Type B pancreatic cell (in vitro differentiated cells): ENCODE measurements at places on chromosomes 6 and 20. TPM values are rescaled to one million over a fixed set of nuclear protein-coding genes. Genes with fewer than 3 reads are reported as not detected.

DNA sequence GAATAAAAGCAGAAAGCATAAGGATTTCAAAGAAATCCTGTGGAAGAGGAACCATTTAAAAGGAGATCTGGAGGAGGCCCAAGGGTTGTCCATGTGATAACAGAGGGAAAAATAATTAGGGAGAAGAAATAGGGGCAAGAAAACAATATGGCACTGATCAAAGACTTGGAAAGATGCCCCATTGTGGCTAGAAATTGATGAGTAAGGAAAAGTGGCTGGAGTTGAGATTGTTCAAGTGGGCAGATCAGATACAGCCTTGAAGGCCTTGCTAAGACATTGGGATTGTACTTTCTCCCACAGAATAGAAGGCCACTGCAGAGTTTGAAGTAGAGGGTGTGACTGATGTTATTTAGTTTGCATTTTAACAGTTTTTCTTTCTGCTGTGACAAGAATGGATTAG is 213.3 kb downstream of the CBLN4 start:
- no peak for DNase-seq

GRCh38 chr6:106631346-106631745 is 2.0 kb downstream of the QRSL1 start:
- no peak for DNase-seq

DNA sequence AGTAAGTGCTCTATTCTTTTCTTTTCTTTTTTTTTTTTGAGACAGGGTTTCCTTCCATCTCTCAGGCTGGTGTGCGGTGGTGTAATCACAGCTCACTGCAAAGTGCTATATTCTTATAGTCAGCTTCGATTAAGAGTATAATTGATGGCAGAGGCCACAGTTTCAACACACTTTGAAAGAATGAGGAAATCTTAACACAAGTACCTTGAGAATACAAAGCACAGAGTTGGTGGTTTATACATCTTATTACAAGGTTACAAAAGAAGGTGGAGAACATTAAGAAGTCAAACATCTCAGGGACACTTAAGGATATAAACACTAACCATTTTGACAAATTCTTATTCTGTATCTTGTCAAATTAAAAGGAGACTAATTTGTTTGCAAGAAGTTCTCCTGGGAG is 180.5 kb downstream of the SOD2 start:
- no peak for DNase-seq

GRCh38 chr6:107641500-107641941 is 151.6 kb downstream of the SOBP start:
- no peak for DNase-seq

GRCh38 chr20:2109425-2110210 is 8.0 kb downstream of the STK35 start:
- no peak for DNase-seq

DNA sequence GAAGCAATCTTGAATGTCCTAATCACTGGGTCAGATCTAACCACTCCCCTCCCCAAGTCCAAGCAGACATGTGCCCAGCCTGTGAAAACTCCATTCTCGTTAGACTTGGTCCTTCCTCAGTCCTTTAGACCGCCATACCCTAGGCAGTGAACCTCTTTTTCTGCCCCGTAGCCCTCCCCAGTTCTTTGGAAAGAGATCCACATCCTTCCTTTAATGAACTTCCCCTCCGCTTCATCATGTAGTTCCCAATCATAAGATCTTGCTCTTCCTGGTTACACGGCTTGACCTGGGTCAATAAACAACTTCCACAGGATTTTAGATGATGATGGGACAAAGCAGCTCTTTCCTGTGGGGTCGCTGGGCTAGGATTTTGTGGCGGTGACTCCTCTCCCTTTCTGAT is 9.6 kb downstream of the AHCY start:
- no peak for DNase-seq

Gene GMPR
- total RNA-seq: 1.8 and 3.8 TPM in 2 replicates

Gene SLC26A8
- total RNA-seq: 0.19 TPM in 1 of 2 replicates, not detected in the other

- peak; percentile 59 for DNase-seq
These were observed 15.1 kb upstream of the APMAP start for GRCh38 chr20:25007491-25008305.

- DNase-seq: no peak
These were observed 56.9 kb downstream of the HAO1 start for GRCh38 chr20:7883309-7883708.

Gene STX11
- 0.24 and 0.38 TPM in 2 replicates for total RNA-seq

Gene C4B
- total RNA-seq: 5.3 and 9.2 TPM in 2 replicates

DNA sequence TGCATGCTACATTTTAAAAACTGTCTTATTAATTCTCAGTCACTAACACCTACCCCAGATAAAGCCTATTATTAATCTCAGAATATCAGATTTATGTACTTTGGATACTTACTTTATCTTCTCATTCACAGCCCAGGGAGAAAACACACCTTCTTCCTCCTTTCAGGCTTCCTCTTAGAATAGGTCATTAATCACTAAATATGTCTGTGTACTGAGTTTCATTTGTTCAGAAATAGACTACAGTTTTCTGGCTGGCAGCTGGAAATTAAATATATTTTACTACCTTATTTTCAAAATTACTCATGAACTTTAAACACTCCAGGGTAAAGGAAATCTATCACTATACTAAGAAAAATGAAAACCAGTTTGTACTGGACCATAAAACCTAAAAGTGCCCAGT is 147.7 kb upstream of the DST start:
- DNase-seq: no peak

Gene RIPOR3
- 1.9 and 5.1 TPM in 2 replicates for total RNA-seq

Gene HFE
- 2.2 and 2.6 TPM in 2 replicates for total RNA-seq

Gene CCN2
- 33.8 and 75.5 TPM in 2 replicates for total RNA-seq

Gene TRAPPC3L
- 0.27 and 0.31 TPM in 2 replicates for total RNA-seq

Gene ARFRP1
- 37.2 and 45.0 TPM in 2 replicates for total RNA-seq

- DNase-seq: no peak
These were observed 70.6 kb downstream of the AFG1L start for GRCh38 chr6:108365478-108365877.

Gene SMIM8
- total RNA-seq: 15.0 and 18.0 TPM in 2 replicates

DNA sequence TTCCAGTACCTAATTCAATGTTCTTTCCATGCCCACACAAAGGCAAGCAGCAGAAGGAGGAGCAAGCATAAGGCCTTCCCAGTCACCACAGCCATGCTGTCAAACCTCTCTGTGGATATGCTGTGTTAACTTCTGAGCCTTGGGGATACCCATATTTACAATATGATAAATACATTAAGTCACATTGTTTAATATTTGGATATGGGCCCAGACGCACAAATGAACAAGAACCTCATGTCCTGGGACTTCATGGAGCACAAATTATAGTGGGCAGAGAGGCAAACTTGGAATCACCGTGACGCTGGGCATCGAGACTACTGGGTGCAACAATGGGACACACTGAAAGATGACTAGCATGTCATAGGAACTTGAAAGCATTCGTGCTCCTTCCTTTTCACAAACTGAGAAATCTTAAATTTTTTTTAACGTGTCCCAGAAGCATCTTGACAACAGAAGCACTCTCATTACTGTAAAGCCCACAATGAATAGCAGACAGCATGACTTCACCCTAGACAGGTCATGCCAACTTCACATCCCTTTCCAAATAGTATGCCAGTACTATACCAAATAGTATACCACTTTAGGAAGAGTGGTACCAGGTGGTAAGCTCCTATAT is 16.0 kb downstream of the SOD2 start:
- no peak for DNase-seq

Gene BANF2
- total RNA-seq: not detected in 2 replicates

Gene ZKSCAN4
- total RNA-seq: 7.8 TPM in 2 replicates

DNA sequence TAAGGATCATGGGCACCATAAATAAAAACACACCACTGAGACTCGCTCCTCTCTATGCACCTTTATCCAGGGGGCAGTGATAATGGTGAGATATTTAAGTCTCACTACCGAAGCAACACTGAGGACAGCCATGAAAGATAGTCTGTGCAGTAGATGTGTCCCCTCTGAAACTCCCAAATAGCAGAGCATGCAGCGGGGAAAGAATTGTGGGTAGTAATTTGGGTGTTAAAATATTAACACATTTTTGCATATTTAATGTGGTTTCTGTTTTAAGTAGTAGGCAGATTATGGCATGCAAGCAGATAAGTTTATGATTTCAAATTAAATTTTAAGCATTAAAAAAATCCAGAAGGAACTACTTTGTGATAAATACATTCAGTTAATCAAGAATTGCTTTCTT is 82.7 kb downstream of the CTNNBL1 start:
- no peak for DNase-seq

- DNase-seq: peak; percentile 62
These were observed 211.4 kb downstream of the ERMARD start for GRCh38 chr6:169962604-169963469.

- DNase-seq: peak; percentile 88
These were observed at the start of gene SOD2 for GRCh38 chr6:159693128-159693893. SOD2 (minus strand) TSS chr6:159693241; CDS start chr6:159693167, 74 bp downstream.

Gene SCUBE3
- 14.7 and 14.9 TPM in 2 replicates for total RNA-seq

GRCh38 chr6:32983964-32984621 is 15.7 kb downstream of the BRD2 start:
- DNase-seq: no peak

Gene SLC22A7
- 0.12 TPM in 1 of 2 replicates, not detected in the other for total RNA-seq

DNA sequence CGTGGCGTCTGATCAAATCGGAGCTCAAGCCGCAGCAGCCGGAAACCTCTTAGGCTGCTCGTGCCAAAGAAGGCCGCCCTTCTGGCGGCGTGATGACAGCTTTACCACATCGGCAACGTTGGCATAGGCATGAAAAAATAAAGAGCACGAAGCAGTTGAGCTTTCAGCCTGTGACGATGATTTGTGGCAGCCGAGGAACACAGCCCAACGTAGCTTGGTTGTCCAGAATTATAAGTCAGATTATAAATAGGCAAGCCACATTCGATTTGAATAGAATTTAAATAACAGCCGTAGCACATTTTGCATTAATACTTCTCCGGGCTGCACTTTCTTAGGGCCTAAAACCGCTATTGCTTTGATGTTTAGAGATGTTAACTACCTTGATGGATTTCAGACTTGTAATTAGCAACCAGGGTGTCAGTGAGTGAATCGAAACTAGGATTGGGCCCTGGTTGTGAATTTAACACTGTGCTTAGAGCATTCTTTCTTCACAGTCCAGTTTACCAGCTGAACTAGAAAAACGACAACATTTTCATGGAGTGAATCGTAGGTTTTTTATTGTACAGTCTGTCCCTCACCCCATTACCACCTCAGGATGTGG is 864 bp upstream of the BCLAF1 start:
- DNase-seq: no peak

Gene AIF1
- 0.59 and 3.8 TPM in 2 replicates for total RNA-seq

- DNase-seq: no peak
These were observed 782 bp downstream of the MAP3K5 start for GRCh38 chr6:136791296-136792094.

GRCh38 chr6:18242062-18242851 is 22.1 kb downstream of the DEK start:
- DNase-seq: no peak

Gene TASP1
- total RNA-seq: 15.1 and 16.7 TPM in 2 replicates

DNA sequence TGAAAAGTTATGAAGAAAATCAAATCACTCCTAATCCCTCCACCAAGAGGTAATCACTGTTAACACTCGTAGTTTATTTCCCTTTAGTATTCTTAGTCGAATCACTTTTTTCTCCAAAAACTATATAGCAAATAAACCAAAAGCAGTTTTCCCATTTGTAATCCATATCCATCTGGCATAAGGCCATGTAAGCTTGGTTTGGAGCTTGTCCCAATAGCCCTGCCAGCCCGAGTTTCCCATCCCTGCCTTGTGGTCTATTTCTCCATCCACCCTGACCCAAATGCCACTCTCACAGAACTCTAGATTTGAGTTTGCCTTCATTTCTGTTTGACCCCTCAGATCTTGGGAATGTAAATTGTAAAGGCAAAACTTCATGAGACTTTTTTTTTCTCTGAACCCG is 71.8 kb upstream of the DSP start:
- no peak for DNase-seq

DNA sequence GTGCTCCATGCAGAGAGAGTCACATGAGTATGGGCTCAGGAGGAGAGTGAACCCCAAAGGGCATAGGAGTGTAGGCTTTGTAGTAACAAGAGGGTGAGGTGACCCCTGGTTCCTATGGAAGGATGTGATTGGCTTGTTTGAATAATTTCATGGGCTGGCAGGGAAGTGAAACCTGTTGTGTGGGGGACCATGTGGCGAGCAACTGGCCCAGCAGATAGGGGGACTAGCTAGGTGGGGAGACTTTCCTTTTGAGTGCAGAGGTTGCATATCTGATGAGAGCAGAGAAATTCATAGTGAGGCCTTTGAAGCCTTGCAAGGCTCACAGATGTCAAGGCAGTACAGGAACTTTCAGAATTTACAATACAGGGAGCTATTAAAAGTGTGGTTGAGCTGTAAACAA is 247.9 kb upstream of the SLC35B3 start:
- no peak for DNase-seq

Gene MMP24
- 2.2 and 2.6 TPM in 2 replicates for total RNA-seq

Gene FUCA2
- total RNA-seq: 48.0 and 71.9 TPM in 2 replicates

Gene SEMG1
- total RNA-seq: not detected in 2 replicates

Gene TCF19
- total RNA-seq: 8.9 and 18.9 TPM in 2 replicates

DNA sequence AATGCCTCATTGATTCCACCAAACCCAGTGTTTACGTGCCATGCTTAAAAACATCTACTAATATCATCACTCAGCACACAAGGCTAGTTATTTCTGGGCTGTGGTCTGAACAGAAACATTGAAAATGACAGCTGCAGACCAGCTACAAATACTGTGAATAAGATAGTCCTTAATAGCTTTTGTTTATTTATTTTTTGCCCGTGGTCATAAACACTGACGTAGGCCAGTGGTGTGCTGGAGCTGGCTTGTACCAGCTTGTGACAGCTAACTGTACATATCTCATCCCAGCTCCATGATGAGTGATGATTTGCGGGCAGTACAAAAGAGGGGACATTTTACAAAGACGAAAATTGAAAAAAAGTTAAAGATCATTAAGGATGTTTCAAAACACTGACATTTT is 1057.0 kb downstream of the EPHA7 start:
- DNase-seq: no peak

GRCh38 chr6:157229713-157230112 is 93.6 kb downstream of the TMEM242 start:
- no peak for DNase-seq

- DNase-seq: no peak
These were observed 2.1 kb downstream of the CUTA start for GRCh38 chr6:33415831-33416230.

GRCh38 chr6:143232849-143233248 is 172.2 kb downstream of the AIG1 start:
- no peak for DNase-seq

GRCh38 chr20:22100686-22101085 is 395.2 kb downstream of the PAX1 start:
- DNase-seq: no peak

- DNase-seq: no peak
These were observed 212.1 kb upstream of the MARCKS start for GRCh38 chr6:113644861-113645575.

GRCh38 chr20:17995967-17996819 is 27.4 kb downstream of the MGME1 start:
- no peak for DNase-seq

GRCh38 chr20:52031563-52032303 is 159.8 kb downstream of the ZFP64 start:
- DNase-seq: no peak
